ENCODE measurements at places on chromosomes 12 and 14. TPM values are rescaled to one million over a fixed set of nuclear protein-coding genes. Genes with fewer than 3 reads are reported as not detected.

The B4GALNT3 gene
- 1.9 TPM for polyA plus RNA-seq

The ABCD2 gene
- 0.05 TPM for polyA plus RNA-seq

The FOXA1 gene
- 0.09 TPM for polyA plus RNA-seq

- DNase-seq, result no peak
These were observed 41.2 kb downstream of the ADGRD1 start for GRCh38 chr12:130994821-130995375.

GRCh38 chr14:34361504-34362011 lies 100.5 kb downstream of the SPTSSA start:
- DNase-seq, result no peak
